ENCODE measurements at places on chromosomes 7 and 10.
A peak's percentile ranks its signal among the peaks of the same experiment; 100 is the strongest.

DNA sequence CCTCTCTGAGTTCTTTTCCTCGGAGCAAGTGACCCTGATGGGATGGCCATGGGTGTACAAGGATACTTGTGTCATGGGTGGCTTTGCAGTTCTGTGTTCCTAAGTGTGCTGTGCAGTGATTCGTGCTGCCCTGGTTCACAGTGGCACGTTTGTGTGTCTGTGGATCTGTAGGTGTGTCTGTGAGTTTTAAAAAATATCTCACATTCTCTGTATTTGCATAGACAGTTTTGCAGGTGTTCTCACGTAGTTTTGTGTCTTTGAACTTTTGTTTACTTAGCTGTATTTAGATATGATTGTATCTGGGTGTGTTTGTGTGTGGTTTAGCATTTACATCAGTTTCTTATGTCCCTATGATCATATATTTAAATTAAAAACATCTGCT, 3.7 kb downstream of the ZNF775 start:
- no peak for DNase-seq

DNA sequence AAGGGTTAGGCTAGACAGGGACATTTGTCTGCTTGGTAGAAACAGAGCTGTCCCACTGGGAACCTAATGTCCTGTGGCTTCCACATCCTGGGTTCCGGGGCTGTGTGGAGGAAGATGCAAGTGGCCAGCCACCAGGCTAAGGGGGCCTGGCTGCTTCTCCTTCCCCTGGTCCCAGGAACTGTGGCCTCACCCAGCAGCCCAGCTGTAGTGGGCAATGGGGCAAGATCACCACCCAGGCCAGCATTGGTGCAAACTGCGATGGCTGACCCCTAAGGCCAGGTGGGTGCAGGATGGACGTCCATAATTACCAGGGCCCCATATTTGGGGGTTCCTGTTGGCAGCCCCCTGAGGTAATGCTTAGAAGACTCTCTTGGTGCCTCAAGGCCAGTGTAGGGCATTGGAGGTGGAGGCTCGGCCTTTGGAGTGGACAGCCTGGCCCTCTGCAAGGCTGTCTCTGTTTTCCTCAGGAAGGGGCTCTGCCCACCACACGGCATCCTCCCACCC, 226.7 kb downstream of the TCF7L2 start:
- no peak for DNase-seq

DNA sequence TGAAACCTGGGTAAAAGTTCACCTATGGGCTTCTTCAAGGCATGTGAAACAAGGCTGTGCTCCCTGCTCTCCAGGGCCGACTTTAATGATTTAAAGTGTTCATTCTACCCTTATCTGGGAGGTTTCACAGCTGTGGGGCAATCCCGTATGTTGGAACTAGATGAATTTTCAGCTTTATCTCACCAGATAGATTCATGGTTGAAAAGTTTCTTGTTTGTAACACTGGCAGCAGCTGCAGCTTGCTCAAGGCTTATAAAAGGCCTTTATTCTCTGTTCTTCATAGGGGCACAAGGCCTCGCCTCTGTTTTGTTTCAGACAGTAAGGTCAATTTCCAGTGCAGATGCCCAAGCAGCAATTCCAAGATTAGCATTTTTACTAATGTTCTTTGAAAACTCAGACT, 70.4 kb upstream of the DNAJB12 start:
- no peak for DNase-seq

GRCh38 chr10:119233123-119233820, 25.9 kb downstream of the GRK5 start:
- no peak for DNase-seq

- DNase-seq: no peak
These were observed 181.4 kb upstream of the SHH start for GRCh38 chr7:155993420-155994278.

DNA sequence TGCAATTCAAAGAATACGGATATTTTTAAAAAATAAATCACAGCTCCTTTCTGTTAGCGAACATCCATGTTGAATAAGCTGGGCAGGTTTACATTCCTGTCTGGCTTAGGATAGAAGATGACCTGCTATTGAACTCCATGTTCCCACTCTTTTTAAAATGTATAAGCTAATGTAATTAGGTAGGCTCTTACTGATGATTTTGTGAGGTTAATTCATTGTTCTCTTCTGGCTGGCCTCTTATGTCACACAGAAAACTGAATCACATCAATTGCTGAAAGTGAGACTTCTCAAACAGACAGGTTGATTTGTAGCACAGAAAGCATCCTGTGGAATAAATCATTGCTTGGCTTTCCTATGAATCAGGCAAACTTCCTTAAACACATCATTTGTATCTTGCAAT, 24.2 kb downstream of the HGF start:
- no peak for DNase-seq

GRCh38 chr7:33764752-33765451, 140.4 kb upstream of the BMPER start:
- DNase-seq: no peak

GRCh38 chr7:100475549-100475948, 3.5 kb downstream of the TSC22D4 start:
- no peak for DNase-seq

GRCh38 chr7:129169171-129169671, 19.2 kb upstream of the SMO start:
- DNase-seq: peak; percentile 34

- no peak for DNase-seq
These were observed 436 bp downstream of the GNB2 start for GRCh38 chr7:100673942-100674410.

DNA sequence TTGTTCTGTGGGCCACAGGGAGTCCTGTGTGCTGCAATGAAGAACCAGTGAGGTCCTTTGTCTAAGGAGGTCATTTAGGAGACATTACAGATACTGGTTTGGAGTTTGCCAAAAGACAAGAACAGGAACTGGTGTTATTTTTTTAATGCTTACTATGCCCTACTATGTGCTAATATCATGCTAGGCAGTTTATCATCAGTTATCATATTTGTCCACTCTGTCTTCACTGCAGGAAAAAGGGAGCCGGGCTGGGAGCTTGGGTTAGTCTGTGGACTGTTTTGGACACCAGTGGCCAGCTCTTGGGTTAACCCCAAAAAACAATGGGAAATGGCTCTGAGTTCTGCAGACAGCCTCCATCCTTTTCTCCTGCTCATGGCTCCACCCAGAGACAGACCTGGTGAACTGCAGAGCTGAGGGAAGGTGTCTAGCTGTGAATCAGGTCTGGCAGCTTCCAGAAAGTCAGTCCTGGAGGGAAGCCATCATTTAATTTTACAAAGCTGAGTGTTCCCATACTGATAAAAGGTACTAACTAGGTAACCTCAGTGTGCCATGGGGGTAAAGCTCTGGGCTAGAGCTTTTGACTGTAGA, 101.2 kb upstream of the ZNF746 start:
- no peak for DNase-seq

- DNase-seq: no peak
These were observed 24.0 kb upstream of the PAPSS2 start for GRCh38 chr10:87635498-87636312.

- DNase-seq: no peak
These were observed 55.7 kb downstream of the RALA start for GRCh38 chr7:39678930-39679709.

DNA sequence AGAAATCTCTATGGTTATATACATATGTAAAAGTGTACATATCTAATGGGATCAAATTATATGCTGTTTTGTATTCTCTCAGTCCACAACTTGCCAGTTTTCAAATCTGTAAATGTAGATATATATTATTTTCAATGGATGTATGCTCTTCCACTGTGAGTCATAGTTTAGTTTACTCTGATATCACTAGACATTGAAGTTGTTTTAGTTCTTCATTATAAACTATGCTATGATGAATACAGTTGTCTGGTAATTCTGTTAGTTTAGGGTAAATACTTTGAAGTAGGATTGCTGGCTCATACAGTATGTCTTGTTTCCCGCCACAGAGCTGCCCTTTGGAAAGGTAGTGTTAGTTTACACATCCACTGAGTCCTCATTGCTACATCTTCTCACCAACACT, 25.2 kb downstream of the SDK1 start:
- no peak for DNase-seq

- no peak for DNase-seq
These were observed 153.0 kb downstream of the TNS3 start for GRCh38 chr7:47428768-47429472.

GRCh38 chr7:23607130-23607529, 9.9 kb downstream of the CCDC126 start:
- no peak for DNase-seq

GRCh38 chr7:29287366-29287765, 92.8 kb downstream of the CHN2 start:
- DNase-seq: no peak

GRCh38 chr7:9091282-9091681, 657.9 kb downstream of the NXPH1 start:
- DNase-seq: no peak

DNA sequence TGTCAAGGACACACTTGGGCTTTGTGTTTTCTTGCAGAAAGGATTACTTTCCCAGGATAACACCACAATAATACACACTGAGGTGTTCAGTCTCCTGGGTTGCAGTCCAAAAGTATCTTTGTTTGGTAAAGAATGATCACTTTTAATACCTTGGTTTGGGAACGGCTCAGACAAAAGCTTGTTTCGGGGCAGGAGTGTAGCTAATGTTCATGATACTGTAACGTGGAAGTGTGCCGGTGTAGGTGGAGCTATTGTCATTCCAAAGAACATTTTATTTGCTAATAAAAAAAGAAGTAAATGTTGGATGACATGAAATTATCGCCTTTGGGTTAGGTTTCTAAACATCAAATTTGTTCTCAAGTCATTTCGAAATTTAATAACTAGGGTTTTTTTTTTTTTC, 1.2 kb downstream of the EIF4H start:
- DNase-seq: no peak

- peak; percentile 79 for DNase-seq
These were observed 840.3 kb downstream of the CNTNAP2 start for GRCh38 chr7:146956853-146957252.

DNA sequence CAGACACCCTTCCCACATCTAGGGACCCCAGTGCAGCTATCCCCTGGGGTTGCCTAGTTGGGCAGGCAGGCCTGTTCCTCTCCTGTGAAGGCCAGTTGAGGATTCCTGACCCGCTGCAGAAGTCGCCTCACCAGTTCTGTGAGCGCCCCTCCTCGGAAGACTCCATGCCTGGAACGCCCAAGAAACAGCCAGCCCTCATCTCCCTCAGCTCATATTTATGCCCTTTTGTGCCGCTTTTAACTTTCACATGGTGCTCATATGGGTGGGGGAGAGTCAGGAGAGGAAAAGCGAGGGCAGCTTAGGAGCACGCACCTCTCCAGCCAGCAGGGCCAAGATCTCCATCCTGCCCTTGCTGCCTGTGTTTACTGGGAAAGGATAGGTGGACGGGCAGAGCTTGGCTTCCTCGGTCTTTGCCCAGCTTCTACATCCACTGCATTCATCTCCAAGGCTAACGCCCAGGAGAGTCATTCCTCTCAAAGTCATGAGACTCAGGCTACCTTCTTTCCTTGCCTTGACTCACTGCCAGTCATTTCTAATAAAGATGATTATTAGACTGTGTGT, 286.6 kb downstream of the USP6NL start:
- no peak for DNase-seq

Data from NCI-H1105 (cell line).